Retinal pigment epithelial cell (primary cell): ENCODE measurements at places on chromosomes 5 and 9.

DNA sequence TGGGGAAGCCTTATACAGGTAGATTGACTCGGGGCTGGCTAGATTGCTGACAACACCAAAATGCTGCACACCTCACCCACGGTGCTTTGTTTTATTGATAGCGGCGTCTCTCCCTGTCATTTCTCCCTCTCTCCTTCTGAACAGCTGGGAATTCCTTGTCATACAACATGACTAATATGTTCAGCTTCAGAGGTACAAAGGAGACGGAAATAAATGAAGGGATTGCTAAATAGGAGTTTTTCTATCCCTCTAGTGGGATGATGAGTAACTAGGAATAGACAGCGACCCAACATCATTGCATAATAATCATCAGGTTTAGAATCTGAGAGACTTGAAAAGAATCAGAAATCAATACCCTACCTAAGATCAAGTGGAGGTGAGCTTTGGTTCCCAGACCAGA lies 337.7 kb upstream of the PANK3 start:
- DNase-seq: no peak

DNA sequence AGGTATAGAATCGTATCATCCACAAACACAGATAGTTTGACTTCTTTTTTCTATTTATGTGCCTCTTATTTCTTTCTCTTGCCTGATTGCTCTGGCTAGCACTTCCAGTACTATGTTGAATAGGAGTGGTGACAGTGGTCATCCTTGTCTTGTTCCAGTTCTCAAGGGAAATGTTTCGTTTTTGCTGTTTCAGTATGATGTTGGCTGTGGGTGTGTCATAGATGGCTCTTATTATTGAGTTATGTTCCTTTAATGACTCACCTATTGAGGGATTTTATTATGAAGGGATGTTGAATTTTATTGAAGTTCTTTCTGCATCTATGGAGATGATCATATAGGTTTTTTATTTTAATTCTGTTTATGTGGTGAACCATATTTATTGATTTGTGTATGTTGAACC lies 70.3 kb downstream of the ENC1 start:
- DNase-seq: no peak

DNA sequence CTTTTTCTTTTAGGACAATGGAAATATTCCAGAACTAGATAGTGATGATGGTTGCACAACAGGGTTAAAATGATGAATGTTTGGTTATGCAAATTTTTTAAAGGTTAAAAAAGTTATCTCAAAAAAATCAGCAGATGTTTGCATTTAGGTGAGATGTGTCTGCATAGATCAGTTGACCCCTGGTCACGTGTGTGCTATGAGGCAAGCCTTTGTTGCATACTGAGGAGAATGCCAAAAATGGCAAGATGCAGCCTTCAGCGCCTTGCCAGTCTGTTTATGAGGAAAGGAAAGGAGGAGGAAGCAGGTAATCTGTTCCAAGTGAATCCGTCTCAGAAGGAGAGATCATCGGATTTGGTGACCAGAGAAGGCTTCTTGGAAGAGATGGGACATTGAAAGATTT lies 11.9 kb downstream of the MEGF10 start:
- DNase-seq: no peak

- DNase-seq: no peak
Observed at GRCh38 chr9:91474656-91475055, 51.0 kb upstream of the NFIL3 start.

GRCh38 chr5:179168664-179169063 lies 108.5 kb downstream of the ZNF354C start:
- no peak for DNase-seq

DNA sequence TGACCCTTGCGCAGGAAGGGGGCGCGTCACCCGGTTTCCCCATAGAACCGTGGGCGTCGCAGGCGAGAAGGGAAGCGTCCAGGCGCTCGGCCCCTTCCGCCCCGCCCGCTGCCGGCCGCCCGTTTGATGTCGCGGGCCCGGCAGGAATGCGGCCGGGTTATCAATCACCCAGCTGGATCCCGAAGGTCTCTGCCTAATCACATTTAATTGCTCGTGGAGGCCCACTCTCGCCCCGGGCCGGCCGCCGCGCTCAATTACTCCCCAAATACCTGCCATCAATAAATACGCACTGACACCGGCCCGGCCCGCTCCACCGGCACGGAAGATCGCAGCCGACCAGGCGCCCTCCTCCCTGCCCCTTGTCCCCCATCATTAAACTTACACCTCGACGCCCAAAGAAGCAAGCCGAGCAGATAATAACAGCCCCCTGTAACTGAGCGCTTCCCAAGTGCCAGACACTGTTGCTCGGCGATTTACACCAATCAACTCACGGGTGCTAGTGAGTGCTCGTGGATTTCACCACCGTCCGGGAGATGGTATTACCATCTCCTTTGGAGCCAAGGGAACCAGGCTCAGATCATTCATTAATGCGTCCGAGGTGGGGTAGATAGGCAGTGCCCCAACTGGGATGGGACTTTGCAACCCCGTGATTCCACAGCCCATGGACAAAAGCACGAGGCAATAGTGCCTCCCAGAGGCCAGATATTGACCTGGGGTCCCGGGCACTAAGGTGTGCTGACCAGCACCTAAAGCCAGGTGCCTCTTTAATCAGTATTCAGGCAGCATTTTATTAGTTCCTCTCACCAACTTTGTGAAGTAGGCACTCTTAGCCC lies 11.3 kb downstream of the MSX2 start:
- DNase-seq: no peak

DNA sequence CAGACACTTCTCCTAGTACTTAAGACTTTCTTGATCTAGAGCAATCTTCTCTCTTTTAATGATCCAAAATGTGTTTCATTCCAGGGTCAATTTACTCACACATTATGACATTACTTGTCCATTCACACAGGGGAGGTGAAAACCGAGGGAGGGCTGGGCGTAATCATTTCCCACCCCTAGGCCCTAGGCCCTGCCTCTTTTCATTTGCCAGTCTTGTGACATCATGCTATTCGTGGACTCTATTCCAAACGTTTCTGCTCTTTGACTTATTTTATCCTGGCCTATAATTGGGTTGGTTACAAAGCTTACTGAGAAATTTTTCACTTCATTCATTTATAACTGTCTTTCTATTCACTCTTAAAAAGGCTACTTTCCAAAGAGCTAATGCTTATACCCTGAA lies 2.4 kb downstream of the DCAF12 start:
- no peak for DNase-seq

DNA sequence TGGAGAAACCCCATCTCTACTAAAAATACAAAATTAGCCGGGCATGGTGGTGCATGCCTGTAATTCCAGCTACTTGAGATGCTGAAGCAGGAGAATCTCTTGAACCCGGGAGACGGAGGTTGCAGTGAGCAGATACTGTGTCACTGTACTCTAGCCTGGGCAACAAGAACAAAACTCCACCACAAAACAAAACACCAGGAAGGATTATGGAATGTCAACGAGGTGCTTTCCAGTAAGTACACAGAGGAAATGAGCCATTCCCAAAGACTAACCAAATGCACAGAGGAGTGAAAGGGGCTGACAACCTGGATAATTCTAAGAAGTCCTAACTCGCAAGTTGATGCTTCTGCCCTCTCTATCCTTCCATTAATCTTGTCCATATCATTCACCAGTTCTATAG lies 126.1 kb upstream of the RETREG1 start:
- no peak for DNase-seq

- DNase-seq: no peak
Observed at GRCh38 chr9:120351106-120351505, 228.9 kb downstream of the CDK5RAP2 start.

- no peak for DNase-seq
Observed at GRCh38 chr9:27726244-27727081, 153.2 kb upstream of the C9orf72 start.

DNA sequence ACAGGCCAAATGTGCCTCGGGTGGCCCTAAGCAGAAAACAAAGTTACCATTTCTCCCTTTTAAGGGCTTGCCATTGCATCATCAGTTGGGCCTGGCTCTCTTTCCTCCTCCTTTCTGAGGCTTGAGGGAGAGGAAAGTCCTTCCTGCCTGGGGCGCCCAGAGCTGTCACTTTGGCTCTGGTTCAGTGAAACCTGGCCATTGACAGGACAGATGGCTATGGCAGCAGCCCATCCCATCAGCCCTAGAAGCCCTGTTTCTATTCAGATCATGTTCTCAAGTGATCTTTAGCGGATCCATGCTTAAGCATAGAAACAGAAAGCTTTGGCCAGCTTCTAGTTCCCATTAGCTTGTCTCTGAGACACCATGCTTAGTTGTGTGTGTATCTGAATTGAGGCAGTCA lies 293.4 kb downstream of the YTHDC2 start:
- no peak for DNase-seq

GRCh38 chr5:78647838-78648358 lies 674 bp downstream of the LHFPL2 start:
- DNase-seq: no peak

DNA sequence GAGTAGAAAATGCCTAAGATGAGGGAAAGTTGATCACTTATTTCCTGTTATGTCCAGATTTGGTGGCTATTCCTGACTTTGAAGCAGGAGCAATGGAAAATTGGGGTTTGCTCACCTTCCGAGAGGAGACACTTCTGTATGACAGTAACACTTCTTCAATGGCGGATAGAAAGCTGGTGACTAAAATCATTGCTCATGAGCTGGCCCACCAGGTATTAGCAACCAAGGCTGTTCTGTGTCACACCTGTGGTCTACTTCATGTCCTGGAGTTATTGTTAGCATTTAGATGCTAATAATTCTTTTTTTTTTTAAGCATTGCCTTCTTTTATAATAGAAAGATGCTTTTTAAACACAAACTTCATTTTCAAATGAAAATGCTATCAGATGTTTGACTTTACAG lies 57.9 kb downstream of the LNPEP start:
- DNase-seq: no peak

DNA sequence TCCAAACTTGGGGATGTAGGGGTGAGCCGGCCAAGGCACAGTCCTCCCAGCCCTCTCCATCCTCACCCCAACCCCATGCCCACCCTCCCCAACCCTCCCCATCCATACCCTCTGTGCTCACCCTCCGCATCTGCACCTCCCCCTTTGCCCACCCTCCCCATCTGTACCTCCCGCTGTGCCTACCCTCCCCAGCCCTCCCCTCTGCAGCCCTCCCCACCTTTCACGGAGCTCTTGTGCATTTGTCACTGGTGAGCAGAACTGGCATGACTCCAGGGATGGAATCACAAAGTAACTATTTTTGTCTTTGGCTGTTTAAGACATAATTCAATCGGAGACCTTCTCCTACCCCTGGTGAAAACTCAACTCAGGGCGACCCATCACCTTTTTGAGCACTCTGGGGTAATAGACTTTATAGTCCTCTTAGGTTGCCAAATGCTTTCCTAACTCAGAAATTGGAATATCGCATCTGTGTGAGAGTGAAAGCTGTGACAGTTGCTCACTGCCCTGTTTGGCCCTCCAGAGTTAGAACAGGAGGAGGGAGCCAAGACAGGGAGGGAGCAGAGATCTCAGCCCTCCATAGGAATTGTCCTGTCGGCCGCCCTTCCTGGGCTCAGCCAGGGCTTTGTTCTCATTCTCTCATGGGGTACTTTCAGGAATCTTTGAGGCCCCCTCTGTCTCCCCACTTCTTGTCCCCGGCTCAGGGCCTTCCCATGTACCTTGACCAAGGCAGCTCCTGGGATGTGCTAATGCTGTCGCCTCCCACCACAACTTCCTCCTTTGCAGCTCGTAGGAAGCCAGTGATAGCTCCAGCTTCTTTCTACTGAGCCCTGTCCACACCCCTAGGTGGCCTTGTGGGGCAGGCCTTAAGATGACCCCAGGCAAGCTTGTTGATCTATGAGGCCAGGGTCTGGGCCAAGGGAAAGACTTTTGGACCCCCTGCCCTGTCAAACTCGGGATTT lies 36.2 kb downstream of the OTULIN start:
- DNase-seq: no peak

GRCh38 chr9:76980566-76980965 lies 38.9 kb upstream of the FOXB2 start:
- no peak for DNase-seq

DNA sequence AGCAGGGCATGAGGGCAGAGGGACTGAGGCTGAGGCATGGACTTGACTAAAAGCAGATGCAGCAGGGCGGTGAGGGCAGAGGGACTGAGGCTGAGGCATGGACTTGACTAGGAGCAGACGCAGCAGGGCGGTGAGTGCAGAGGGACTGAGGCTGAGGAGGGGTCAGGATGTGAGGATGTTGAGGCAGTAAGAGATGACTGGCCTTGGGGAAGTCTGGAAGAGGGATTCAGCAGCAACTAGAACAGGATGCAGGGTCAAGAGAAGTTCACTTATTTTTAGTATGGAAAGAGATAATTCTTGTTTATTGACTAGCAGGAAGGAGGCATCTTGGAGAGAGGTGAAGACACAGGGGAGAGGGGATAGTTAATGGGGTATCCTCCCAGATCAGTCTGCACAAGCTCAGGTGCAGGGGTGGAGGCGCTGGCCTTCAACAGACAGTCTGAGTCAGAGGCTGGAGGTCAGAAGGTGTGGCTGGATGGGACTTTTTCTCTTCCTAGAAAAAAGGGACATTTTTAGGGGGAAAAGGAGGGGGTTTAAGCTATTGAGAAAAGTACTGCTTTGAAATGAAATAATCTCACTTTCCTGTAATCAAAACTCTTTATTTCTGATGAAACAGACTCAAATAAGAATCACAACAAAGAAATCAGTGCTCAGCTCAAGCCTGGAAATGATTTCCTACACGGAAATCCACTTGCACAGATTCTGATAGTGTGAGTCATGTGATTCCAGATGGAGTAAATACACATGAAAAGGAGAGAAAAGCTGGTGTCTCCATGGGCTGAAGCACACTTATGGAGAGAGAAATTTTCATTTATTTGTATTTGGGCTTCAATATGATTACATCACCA lies 130.9 kb downstream of the PALM2AKAP2 start:
- DNase-seq: no peak

GRCh38 chr9:95726756-95727155 lies 148.7 kb upstream of the ERCC6L2 start:
- no peak for DNase-seq

DNA sequence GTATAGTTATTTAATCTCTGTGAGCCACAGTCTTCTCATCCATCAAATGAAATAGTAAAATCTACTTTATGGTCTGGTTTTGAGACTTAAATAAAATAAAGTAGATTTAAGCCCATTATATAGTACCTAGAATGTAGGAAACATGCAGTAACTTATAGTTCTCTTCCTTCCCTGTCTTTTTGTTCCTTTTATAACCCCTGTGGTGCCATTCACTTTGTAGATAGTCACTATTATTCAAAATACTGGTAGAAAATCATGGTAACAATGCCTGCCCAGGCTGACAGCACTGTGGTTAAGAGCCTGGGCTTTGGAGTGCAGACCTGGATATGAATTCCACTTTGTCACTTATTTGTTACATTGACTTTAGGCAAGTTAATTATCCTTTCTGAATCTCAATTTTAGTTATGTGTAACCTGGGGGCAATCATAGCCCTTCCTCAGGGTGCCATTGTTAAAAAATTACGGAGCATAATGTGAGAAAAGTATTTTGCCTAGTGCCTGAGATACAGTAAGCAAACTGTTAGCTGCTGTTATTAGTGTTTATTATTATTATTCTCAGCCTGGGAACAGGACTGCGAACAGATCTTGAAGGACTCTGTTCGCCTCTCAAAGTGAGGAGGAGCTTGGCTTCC lies 100.4 kb downstream of the RALGPS1 start:
- DNase-seq: no peak

GRCh38 chr5:31962351-31962751 lies 211.8 kb downstream of the GOLPH3 start:
- no peak for DNase-seq

GRCh38 chr9:127968042-127968441 lies 12.7 kb downstream of the EEIG1 start:
- no peak for DNase-seq

- DNase-seq: no peak
Observed at GRCh38 chr5:120613729-120614128, 149.6 kb downstream of the PRR16 start.
